ENCODE measurements at places on chromosomes 2 and 18. TPM values are rescaled to one million over a fixed set of nuclear protein-coding genes. Genes with fewer than 3 reads are reported as not detected.

STAT4 gene
- 4.5 TPM for total RNA-seq

ASB18 gene
- total RNA-seq: not detected

ZFAND2B gene
- total RNA-seq: 20.2 TPM

CERS6 gene
- total RNA-seq: 14.6 TPM

ALPI gene
- not detected for total RNA-seq

CNGA3 gene
- 0.02 TPM for total RNA-seq

CNDP1 gene
- not detected for total RNA-seq

CDKL4 gene
- total RNA-seq: not detected

ANKRD39 gene
- 21.9 TPM for total RNA-seq

PXDN gene
- 11.5 TPM for total RNA-seq

PROKR1 gene
- total RNA-seq: not detected

HNRNPA3 gene
- total RNA-seq: 351 TPM

DRC1 gene
- 0.11 TPM for total RNA-seq

LYG2 gene
- total RNA-seq: not detected

SERPINB11 gene
- total RNA-seq: 0.03 TPM

ACSL3 gene
- 149 TPM for total RNA-seq

UGT1A5 gene
- 0.09 TPM for total RNA-seq

ALLC gene
- not detected for total RNA-seq

CSRNP3 gene
- not detected for total RNA-seq

LRRC30 gene
- total RNA-seq: not detected

MPP4 gene
- total RNA-seq: 0.24 TPM

THUMPD2 gene
- total RNA-seq: 12.4 TPM

NEU2 gene
- total RNA-seq: not detected

INPP5D gene
- 0.53 TPM for total RNA-seq

ALPG gene
- 0.42 TPM for total RNA-seq

CNRIP1 gene
- total RNA-seq: 1.6 TPM

TMEM247 gene
- total RNA-seq: not detected

CYP26B1 gene
- 13.4 TPM for total RNA-seq

C2orf66 gene
- 0.08 TPM for total RNA-seq

PDE1A gene
- total RNA-seq: 0.17 TPM

FBXO48 gene
- total RNA-seq: 0.56 TPM

HOXD10 gene
- total RNA-seq: 4.8 TPM

VWC2L gene
- total RNA-seq: not detected

POMC gene
- total RNA-seq: 0.06 TPM

ABCG5 gene
- not detected for total RNA-seq

INHBB gene
- total RNA-seq: 23.1 TPM

TMEM131 gene
- 14.4 TPM for total RNA-seq

ARPC2 gene
- total RNA-seq: 285 TPM

EMILIN1 gene
- total RNA-seq: 0.56 TPM

TLX2 gene
- total RNA-seq: 0.28 TPM

Data from A549 treated with AZD2906 at 1 μM for 4 hours (cell line).